Stimulated activated CD4-positive, alpha-beta T cell treated with anti-CD3 and anti-CD28 coated beads, Interleukin-2, amount 100 ng/mL, for 24 hours (primary cell): ENCODE measurements at places on chromosomes 5 and 9.

DNA sequence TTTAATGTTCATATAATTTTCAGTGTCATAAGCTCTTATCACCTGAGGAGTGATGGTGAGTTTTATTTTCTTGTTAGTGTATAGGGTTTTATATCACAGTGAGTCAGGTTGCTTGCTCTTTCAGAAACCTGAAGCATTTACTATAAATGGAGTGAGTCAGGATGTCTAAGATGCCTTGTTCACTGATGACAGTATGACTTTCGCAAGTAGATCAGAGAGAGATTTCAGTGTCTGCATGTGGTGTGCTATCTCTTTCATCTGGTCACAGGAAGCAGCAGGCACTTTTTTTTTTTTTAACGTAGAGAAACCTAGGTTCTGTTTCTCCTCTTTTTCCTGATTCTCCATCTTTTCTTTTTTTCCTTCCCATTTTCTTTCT lies 237.1 kb downstream of the DMRTA1 start:
- no peak for DNase-seq

- DNase-seq: no peak
Observed at GRCh38 chr5:31007672-31008071, 185.8 kb upstream of the CDH6 start.

DNA sequence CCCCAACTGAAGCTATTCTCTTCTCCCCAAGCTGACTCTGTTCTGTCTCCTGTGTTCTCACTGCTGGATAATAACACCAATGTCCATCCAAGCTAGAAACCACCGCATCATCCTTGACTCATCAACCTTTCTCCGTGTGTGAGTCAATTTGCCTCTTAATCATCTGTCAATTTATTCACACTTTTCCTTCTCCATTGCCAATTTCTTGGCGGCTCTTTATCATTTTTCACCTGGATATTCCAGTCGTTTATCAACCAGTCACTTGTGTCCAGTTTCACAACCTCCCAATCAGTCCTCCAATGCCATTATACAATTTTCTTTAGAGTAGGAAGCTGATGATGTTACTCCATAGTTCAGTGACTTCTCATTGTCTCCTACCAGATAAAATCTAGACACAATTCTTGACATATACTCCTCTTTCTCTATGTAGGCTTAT lies 45.4 kb upstream of the LIFR start:
- no peak for DNase-seq

DNA sequence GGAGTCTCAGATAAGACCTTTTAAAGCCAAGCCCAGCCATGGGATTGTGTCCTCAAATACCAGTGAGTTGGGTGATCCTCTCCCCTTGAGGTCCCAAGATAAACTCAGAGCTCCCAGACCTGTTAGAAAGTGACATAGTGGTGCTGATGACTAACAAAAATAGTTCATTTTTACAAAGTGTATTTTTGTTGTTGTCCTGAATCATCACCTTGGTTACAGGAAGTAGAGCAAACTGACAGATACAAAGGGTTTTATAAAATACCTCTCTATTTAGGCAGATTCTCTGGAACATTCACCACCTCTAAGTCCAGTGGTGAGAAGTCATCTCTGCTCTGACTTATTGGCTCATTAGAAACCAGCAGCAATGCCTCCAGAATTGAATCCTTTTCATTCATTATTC lies 259.3 kb downstream of the CEMIP2 start:
- DNase-seq: no peak

DNA sequence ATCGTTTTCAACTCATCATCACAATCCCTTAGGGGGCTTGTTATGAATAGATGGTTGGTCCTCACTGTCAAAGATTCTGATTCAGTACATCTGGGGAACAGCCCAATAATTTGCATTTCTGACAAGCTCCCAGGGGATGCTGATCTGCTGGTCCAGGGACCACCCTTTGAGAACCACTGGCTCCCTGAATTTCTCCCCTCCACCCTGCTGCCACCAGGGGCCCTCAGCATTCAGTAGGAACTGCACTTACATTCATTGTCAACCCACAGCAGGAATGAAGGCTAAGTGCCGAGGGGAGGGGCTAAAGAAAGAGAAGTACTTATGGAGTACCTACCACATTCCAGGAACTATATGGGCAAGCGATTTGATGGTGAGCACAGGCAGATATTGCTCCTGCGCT lies 85.9 kb downstream of the BOD1 start:
- DNase-seq: no peak

DNA sequence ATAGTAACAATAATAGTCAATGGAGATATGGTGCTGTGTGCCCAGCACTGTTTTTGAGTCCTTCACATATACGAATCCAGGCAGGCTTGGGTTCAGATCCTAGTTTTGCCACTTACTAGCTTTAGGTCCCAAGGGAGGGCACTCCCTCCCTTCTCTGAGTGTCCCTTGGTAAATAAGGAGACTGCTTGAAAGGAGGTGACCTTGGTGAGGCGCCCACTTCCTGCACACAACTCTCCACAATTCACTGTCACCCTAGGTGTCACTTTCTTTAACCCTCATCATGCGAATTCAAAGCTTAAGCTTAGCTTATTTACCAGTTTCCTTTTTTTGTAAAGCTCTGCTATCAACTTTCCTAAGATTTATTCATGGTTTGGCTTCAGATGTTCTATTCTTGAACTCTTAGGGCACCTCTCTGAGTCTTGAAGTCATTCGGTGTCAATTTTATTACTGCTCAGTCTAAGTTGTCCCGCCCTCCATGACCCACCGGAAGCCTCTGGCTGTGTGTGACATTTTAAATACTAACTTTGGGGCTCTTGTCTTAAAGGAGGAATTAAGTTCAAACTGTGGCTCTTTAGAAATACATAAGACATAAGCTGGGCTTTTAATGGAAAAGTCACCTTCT lies 170.7 kb upstream of the ZNF618 start:
- peak; percentile 4 for DNase-seq

GRCh38 chr9:77305622-77306400 lies 128.5 kb downstream of the VPS13A start:
- DNase-seq: no peak

- DNase-seq: no peak
Observed at GRCh38 chr9:33934188-33934878, 114.4 kb downstream of the UBAP2 start.

DNA sequence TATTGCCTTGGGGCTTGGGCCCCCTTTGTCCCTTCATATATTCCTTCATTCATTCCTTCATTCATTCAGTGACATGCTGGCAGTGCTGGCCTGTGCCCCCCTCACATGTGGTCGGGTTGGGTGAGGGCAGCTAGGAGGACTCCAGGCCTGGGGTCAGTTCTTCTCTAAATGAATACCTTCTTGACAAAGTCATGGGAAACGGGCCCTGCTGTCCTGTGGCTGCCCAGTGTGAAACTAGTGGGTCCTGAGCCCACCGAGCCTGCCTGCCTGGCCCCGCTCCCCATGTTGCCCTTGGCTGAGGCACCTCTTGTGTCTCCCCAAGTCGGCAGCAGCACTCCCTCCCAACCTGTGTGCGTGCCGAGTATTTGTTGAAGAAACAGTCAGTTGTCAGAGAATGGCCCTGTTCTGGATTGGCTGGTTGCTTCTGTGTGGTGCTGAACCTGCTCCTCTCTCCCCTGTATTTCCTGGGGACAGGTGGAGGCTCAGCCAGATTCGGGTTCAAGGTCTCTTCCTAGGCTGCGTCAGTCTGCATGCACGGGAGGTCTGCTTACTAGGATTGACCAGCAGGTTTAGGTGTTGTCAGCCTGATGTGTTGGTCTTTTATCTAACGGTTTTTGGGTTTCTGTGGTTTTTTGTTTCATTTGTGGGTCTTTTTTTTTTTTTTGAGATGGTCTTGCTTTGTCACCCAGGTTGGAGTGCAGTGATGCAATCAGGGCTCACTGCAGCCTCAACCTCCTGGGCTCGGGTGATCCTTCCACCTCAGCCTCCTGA lies 3.0 kb upstream of the CEL start:
- DNase-seq: no peak

GRCh38 chr9:96382175-96382574 lies 1.3 kb downstream of the SLC35D2 start:
- no peak for DNase-seq

DNA sequence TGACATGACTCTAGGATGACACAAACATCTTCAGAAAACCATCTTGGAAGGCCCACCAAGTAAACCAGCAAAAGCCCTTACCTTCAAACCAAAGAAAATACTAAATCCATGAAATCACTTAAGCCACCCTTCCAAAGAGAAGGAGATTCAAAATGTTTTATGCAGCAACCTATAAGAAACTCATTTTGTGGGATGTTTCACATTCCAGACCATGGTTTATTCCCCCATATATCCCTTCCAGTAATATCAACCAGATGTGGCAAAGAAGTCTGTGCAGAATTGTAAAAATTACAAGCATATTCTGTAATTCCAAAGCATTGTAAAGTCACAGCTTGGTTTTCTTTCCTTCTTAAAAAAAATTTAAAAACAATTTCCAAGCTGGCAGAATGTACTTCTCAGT lies 117.4 kb downstream of the SLIT3 start:
- DNase-seq: no peak

DNA sequence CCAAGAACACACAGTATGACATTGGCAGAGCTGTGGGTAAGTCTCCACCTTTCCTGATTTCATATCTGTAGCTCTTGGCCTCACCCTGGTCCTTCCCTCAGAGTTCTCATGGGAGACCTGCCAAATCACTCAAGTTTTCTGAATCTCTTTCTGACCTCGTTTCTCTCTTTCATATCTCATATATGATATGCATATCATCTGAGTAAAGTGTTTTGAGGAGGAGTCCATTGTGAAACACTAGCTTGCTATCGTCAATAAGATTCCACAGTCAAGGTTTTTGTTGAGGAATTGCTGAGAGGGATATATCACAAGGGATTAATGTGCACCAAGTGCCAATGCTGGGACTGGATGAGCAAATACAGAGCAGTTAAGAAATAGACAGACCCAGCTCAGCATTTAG lies 739.2 kb downstream of the BRINP1 start:
- DNase-seq: no peak

- DNase-seq: no peak
Observed at GRCh38 chr5:74556631-74557595, 83.6 kb downstream of the ENC1 start.

DNA sequence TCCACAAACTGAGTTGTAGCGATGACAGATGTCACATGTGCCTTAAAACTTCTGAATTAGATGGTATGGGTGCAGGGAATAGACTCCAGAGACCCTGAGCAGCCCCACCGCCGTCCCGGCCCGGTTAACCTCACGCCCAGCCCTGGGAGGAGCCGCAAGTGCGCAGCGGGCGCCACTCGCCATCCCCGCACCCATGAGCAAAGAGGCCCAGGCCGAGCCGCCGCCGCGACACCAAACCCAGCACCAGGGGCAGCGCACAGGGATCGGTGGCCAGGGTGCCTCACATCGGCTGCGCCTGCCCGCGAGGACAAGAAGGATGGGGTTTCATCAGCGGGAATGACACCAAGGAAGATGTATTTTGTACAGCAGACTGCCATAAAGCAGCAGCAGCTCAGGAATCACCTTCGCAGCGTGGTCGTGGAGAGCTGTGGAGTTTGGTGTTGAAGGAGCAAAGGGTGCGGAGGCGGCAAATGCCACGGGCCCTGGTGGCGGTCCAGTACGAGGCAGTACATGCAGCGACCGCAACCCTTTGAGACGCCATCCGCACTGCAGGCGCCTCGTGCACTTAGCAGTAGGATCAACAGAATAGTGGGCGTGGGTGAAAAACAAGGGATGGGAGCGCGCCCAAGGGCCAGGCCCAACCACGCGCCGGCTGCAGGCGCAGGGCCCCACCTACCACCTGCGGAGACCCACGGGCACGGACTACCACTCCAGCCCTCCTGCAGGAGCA lies 89.7 kb downstream of the ZNF366 start:
- DNase-seq: no peak

- no peak for DNase-seq
Observed at GRCh38 chr5:135693371-135693955, 114.7 kb upstream of the CXCL14 start.

DNA sequence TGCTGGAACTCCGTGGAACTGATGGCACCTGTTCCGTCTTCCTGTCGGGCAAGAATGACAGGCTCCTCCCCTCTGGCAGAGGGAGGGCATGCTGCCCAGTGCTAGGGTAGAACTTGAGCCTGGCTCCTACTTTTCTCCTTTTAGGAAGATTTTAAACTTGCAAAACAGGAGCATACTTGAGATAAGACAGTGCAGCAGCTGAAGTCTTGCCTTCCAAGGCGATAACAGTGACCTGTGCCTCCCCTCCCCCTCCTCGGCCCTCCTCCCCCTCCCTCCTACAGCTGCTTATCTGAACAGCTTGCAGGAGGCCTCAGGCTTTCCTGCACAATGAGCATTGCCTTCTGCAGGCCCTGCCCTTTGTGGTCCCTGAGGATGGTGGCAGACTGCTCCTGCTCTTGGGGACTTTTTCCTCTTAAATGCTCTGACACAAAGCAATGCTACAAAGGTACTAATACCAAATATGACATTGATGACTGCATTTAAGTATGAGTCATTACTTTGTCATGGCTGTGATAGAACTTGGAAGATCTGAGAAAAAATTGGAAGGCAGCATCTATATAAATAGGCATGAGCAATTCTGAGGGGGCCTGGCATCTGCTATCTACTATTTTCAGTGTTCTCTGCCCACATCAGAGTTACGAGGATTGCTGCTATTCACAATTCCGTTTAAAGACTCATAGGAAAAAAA lies 2.0 kb downstream of the GADD45G start:
- DNase-seq: peak; percentile 48

DNA sequence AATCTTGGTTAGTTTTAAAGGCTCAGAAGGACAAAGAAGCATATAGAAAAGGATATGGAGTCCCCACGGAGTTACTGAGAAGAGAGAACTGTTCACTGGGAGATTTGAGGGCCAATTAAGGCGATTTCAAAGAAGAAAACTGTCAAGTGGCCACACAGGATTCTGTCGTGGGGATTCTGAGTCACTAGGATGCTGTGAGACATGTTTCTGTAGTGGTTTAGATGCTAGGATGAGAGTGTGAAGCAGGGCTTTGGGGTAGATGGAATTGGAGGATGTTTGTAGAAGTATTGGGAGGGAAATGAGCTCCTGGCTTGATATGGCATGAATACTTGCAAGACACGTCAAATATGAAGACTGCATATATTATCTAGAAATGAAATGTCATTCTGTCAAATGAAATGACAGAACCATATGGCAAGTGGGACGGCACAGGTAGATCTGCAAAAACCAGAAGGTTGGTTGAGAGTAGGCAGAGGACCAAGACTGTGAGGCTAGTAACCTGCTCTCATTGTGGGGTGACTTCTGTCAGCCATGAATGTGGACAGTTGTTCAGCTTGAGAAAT lies 136.3 kb upstream of the SPRY4 start:
- no peak for DNase-seq

- DNase-seq: no peak
Observed at GRCh38 chr9:99725852-99726251, 95.8 kb upstream of the NR4A3 start.

- no peak for DNase-seq
Observed at GRCh38 chr9:37645903-37646506, 4.7 kb upstream of the FRMPD1 start.

GRCh38 chr5:66864240-66864884 lies 268.2 kb downstream of the MAST4 start:
- peak; percentile 20 for DNase-seq

- no peak for DNase-seq
Observed at GRCh38 chr9:104810421-104811339, 46.8 kb downstream of the NIPSNAP3B start.
